ENCODE measurements at places on chromosomes 6 and 20.
A peak's percentile ranks its signal among the peaks of the same experiment; 100 is the strongest.

GRCh38 chr20:47606983-47607613, 105.4 kb downstream of the NCOA3 start:
- no peak for DNase-seq

- no peak for DNase-seq
These were observed 46.8 kb downstream of the RALGAPB start for GRCh38 chr20:38519426-38519825.

GRCh38 chr6:134288538-134289203, 29.2 kb downstream of the SGK1 start:
- DNase-seq, result no peak

DNA sequence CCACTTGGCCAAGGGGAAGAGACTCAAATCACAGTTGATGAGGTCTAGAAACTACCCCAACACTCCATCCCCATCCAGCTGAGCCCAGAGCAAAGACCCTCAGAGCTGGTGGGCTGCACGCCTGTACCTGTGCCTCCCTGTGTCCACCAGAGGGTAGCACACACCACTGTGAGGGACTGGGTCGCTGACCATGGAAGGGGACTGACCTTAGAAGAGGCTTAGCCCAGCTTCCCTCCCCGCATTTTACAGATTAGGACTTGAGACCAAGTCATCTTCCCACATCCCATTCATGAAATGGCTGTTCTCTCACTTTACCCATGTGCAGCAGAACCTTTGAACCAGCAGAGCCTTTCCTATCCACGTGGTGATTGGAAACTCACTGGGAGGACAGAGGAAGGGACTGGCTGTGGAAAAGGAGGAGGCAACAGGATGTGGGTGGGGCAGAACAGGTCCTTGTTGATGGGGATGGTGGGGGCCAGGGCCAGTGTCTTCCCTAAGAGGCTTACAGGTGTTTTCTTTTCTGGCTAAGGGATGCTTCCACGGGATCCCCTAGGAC, 44.3 kb downstream of the CPXM1 start:
- DNase-seq, result no peak

DNA sequence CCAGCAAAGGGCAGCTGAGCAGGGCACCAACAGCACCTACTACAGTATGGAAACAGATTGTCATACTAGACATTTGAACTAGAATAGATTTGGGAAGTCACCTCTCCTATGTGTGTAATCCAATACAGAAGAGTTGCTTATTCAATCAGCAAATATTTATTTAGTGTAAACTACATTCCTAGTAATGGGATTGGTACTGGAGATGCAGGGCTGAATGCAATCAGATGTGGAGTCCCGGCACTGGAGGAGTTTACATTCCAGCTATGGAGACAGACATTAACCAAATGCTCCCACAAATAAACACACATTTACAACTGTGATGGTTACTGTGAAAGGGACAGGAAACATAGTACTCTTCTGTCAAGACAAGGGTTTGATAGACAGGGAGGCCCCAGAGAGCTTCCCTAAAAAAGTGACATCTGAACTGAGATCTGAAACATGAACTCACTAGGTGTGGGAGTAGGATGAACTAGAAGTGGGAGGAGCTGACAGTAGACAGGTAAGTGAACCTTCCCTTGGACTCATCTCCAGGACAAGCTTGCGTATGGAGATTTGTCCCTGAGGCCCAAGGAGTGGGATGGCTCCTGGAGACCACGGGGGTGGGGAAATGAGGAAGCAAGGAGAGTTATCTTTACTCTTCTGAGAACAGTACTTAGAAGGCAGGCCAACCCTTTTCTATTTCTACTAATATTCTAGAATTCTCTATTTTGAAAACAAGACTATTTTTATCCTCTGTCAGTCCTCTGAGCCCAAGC, 420.5 kb downstream of the MAFB start:
- DNase-seq, result no peak

DNA sequence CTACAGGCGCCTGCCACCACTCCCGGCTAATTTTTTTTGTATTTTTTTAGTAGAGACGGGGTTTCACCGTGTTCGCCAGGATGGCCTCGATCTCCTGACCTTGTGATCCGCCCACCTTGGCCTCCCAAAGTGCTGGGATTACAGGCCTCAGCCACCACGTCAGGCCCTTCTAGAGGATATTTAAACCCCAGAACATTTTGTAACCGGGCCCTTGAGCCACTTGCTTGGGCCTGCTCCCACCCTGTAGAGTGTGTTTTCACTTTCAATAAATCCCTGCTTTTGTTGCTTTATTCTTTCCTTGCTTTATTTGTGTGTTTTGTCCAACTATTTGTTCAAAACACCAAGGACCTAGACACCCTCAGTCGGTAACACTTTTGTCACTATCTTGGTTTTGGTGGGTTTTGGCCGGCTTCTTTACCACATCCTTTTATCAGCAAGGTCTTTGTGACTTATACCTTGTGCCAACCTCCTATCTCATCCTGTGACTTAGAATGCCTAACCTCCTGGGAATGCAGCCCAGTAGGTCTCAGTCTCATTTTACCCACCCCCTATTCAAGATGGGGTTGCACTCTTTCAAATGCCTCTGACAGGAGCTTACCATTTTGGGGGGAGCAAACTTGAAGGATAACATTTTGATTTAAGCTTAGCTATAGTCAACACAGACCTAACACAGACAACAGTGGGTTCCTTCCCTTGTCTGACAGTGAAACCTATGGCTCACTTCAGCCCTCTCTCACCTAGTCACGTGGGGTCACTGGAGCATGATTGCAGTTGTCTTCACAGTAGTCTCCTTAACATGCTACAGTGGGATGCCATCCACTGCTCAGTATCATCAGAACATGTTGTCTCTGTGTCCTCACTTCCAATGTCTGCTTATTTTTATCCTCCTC, 27.9 kb upstream of the KIF6 start:
- DNase-seq, result no peak

GRCh38 chr20:61146023-61146422, 106.0 kb upstream of the CDH4 start:
- no peak for DNase-seq

DNA sequence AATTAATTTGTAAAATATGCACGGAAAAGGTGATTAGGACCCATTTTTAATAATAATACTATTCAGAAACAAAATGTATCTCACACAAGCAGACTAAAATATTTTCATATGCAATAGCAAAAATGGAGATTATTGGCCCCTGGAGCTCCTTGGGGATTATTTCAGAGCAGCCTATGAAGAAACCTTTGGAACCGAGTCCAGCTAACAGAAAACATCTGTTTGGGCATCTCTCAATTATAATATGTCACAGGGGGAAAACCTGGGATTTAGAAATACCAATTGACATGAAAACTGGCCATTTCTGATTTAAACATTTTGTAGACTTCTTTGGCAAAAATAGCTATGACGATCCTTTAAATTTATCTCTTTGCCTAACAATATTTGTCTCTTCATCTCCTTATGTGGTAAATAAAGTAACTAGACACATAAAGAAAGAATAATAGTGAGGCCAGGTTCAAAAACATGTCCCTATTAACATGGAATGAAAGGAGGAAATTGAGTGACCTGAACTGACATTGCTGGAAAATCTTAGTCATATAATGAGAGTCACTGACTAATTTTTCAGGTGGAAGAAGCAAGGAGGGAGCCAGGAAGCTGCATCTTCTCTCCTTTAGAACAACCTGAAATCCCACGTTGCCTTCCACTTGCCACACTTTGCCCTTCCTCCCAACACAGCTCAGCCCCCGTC, 199.0 kb downstream of the SOD2 start:
- no peak for DNase-seq

DNA sequence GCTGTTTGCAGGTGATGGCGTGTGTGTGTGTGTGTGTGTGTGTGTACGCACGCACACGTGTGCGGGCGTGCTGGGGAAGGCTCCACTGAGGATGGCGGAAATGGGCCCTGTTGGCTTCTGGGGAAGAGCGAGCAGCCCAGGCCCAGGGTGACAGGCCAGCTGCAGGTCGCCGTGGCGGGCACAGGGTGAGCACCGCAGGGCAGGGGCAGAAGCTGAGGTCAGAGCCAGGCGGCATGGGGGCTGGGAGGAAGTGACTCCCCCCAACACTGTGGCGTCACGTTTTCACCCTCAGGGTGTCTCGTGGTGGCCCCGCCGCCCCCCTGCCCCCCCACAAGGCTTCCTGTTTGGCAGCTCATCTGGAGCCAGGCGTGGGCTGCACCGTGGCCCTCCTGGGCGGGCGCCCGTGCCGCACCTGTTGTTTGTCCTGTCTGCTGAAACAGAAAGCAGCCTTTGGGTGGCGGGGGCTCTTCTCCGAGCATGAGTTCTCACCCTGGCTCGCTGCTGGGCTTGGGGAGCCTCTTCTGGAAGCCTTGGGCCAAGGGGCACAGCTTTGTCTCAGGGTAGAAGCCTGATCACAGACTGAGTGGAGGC, 7.1 kb downstream of the RBM38 start:
- DNase-seq, result no peak

- no peak for DNase-seq
These were observed 204.5 kb downstream of the HIVEP2 start for GRCh38 chr6:142740449-142740848.

- DNase-seq, result no peak
These were observed 317.8 kb downstream of the CDH4 start for GRCh38 chr20:61569825-61570224.

GRCh38 chr6:138520463-138520862, 21.2 kb upstream of the NHSL1 start:
- no peak for DNase-seq

DNA sequence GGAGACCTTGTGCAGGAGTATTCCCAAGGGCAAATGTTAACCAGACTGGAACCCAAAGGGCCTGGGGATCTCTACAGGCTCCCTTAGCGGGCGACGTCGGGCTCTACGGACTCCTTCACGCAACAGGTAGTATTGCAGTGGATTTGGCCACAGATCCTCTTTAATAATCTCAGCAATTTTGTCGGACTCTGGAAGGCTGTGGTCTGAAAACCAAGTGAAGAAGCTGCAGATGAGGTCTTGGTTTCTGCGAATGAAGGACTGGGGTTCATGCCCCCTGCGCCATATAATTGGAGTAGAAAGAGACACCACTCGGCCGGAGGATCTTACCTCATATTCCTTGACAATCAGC, 1.3 kb downstream of the TSPYL1 start:
- no peak for DNase-seq

DNA sequence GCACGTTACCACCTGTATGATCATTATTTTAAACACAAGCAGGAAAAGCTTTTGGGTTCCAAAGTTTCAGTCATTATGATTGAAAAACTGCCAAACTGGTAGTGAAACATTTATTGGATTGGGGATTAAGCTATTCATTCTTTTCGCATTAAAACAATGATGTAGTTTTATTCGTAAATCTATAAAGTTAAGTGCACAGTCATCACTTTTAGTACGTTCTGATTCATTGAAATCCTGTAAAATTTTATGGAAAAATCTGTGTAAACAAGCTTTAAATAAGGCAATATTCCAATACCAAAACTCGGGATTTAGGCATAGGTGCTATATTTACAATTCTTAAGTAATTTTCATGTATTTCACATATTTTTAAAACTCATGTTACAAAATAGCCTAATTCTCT, 379.9 kb downstream of the PLCB1 start:
- no peak for DNase-seq

DNA sequence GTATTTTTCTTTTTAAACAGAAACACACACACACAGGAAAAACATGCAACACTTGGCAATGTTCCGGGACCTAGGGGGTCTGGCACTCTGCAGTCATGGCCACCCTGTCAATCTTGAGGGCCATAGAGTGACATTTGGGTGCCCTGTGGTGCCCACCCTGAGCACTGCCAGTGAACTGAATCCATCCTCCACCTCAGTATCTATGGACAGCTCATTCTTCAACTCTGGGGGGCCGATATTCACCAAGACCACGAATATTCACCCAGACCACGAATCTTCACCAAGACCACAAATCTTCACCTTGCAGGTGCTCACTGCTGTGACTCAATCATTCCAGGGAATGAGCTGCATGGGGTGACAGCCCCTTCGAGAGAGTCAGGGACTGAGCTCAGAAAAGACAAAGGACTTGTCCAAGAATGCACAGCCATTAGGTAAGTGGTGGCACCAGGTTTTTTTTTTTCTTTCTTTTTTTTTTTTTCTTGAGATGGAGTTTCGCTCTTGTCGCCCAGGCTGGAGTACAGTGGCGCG, 19.1 kb downstream of the SNAI1 start:
- no peak for DNase-seq

- DNase-seq, result no peak
These were observed 81.0 kb downstream of the ERMARD start for GRCh38 chr6:169832247-169832948.

DNA sequence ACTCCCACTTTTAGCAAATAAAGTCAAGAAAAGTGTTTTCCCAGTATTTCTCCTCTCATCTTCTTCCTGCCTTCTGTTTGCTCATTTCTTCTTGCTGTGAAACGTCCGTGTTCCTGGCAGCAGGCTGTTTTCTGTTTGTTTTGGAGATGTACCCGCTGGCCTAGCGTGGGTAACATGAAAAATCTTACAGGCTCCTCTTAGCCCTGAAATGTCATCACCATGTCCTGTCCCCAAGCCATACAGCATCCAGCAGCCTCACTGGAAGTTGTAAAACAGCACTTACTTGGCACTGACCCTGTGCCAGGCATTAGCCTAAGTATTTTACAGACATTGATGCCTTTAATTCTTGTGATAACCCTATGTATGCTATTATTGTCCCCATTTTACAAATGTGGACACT, 371.1 kb downstream of the FOXA2 start:
- DNase-seq, result no peak

DNA sequence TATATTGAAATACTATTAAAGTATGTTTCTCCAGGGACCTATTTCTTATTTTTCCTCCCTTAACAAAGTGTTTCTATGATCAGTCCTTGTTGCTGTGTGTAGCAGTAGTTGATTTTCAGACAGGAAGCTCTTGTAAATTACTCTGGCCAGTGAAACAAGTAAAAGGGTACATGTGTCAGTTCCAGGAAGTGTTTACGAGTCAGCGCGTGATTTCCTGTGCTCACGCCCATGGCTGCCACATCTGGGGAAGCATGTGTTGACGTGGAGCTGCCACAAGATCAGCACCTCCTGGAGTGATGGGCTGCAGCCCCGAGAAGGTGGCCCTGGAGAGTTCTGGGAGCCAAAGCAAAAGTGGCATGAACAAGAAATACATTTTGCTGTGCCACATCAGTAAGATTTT, 38.6 kb upstream of the GGTLC1 start:
- DNase-seq, result peak; percentile 11

DNA sequence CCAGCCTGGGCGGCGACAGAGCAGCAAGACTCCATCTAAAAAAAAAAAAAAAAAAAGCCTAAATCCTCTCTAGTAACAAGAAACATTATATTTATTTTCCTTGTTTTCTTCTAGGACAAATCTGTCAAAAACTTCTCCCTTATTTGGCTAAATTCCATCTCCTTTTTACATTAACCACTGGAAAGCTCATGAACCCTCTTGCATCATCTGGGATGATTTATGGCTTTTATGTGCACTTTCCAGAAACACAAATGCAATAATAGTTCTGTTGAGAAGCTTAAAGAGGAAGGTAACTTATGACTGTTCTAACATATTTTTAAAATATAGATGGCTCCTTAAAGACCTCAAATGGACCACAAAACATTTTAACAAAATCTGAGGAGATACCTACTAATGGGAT, 526.1 kb upstream of the SPTLC3 start:
- no peak for DNase-seq

GRCh38 chr6:155530219-155530834, 74.7 kb upstream of the NOX3 start:
- DNase-seq, result no peak
